ENCODE measurements at places on chromosomes 12 and 14.

DNA sequence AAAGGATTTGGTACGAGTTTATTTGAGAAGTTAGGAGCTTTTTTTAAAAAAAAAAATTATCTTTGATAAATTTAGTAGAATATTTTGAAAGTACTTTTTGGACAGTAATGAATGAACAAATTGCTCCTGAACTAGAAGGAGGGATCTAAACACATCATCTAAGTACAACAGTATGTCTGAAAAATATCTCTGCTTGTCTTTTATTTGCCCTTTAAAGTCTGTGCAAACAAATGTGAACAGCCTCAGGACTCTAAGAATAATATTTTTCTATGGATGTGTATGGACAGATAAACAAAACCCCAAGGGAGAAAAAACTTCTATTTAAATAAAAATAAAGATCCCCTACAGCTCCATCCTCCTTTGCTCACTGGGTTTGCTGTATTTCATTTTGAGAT lies 19.5 kb downstream of the FBXL14 start:
- DNase-seq = no peak

DNA sequence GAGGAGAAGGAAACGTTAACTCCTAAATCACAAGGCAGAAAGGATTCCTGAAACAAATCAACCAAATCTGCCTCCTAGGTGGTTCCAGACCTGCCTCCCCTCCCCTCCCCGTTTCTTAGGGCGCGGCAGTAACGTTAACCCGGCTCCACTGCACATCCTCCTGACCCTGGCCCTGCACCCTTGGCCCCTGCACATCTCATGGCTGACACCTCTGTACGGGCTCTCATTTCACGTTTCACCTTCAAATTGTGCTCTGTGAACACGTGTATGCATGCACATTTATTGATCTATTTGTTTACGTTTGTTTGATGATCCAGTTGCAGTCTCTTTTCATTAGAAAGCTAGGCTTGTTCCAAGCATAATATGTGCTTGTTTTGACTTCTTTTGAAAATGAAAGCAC lies 358.1 kb downstream of the ADGRD1 start:
- no peak for DNase-seq

- peak; percentile 9 for DNase-seq
These were observed 4.3 kb upstream of the NKX2-1 start for GRCh38 chr14:36524220-36524837.

GRCh38 chr14:43042408-43042807 lies 1435.7 kb downstream of the LRFN5 start:
- no peak for DNase-seq

DNA sequence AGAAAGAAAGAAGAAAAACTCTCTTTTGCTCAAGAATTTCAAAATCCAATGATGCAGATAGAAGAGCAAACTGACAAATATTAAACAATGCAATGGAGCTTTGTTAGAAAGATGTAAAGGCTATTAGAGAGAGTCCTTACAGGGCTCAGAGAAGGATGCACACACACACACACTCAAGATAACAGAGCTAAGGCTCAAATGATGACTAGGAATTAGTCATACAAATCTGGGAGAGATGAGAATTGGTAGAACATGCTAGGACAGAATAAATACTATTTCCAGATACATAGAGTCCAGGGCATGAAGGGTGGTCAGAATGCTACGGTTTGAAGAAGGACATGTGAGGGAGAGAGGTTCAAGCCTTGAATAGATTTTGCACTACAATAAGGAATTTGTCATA lies 650.1 kb upstream of the MDGA2 start:
- DNase-seq = no peak

Data from AG08396 (cell line).